ENCODE measurements at places on chromosomes 3 and 15.

- DNase-seq = no peak
Measured at GRCh38 chr15:81886591-81886990, 159.2 kb downstream of the MEX3B start.

- DNase-seq = no peak
Measured at GRCh38 chr3:177420651-177421480, 223.6 kb upstream of the TBL1XR1 start.

GRCh38 chr3:161096771-161097367 lies 8.3 kb downstream of the B3GALNT1 start:
- no peak for DNase-seq

DNA sequence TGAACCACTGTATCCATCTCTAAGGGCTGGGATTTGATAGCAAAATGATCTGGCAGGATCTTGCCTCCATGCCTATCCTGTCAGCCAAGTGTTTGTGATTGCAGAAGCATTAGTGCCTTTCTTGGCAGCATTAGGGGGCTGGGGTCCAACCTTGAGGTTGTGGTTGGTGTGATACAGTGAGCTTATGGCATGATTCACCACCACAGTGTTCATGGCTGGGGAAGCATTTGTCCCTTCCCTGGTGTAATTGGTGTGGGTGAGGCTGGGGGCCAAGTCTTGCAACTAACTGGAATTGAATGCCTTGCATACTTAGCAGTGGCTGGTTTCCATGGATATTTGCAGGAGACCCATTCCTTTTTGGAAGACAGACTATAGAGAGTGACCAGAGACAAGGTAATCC lies 271.0 kb upstream of the TBL1XR1 start:
- DNase-seq = no peak
